ENCODE measurements at places on chromosomes 13 and 19.

DNA sequence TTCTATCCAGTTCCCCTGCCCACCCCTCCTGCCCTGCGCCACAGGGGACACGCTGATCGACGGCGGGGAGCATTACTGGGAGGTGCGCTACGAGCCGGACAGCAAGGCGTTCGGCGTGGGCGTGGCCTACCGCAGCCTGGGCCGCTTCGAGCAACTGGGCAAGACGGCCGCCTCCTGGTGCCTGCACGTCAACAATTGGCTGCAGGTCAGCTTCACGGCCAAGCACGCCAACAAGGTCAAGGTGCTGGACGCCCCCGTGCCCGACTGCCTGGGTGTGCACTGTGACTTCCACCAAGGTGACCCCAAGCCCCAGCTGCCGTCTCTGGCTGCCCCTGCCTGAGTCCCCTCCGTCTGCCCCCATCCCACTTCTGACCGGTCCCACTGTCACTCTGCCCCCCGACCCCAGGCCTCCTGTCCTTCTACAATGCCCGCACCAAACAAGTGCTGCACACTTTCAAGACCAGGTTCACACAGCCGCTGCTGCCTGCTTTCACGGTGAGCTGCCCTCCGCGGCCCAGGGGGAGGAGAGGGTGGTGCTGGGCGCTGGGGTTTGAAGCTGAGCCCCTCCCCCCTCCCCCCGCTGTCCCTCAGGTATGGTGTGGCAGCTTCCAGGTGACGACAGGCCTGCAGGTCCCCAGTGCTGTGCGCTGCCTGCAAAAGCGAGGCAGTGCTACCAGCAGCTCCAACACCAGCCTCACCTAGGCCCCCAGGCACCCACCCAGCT, 15.5 kb downstream of the STAP2 start:
- no peak for DNase-seq

DNA sequence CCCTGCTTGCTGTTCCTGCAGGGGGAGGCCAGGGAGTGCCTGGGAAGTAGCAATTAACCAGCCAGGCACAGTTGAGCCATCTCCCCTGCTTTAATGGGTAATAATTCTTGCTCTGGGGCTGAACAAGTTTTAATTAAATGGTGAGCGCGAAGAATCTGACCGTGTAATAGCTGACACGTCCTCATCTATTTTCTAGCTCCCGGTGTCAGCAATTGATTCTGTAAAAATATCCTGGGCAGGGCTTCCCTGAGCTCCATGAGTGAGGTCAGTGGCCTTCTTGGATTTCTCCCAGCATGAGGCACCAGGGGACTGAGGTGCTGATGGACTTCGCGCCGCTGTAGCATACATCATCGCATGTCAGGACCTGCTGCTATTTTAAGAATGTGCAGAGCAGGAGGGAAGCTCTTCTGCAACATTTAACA, 26.9 kb downstream of the SIPA1L3 start:
- peak; percentile 51 for DNase-seq

DNA sequence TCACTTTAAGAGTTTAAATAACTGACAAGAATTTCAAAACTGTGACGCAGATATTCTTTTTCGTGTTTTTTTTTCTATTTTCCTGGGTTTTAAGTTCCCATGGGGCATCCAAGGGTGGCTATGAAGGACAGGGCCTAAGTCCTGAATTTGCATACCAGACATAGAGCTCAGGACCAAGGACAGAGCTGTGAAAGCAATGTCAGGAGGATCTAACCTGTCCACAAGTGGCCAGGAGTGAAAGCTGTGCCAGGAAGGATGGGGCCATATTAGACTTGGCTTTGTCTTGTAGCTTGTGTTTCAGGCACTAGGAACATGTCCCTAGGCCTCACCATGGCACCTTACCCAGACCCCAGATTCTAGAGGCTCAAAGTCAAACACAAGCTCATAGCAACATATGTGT, 289.4 kb upstream of the MIR17HG start:
- no peak for DNase-seq

DNA sequence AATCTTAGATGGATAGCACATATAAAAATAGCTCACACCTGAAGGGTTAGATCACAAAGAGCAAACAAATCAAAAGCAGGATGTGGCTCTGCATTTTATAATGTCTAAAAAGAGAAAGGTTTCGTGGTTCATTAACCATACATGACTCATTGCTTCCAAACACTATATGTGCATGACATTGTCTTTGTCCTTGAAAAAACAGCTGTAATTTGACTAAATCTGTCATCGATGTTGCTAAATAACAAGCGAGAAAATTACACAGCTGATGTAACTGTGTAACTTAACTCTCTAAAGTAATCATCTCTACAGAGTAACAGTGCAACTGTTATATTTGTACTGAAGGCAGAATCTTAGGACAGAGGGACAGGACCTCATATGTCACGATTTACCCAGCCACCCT, 383.1 kb upstream of the GPC6 start:
- peak; percentile 81 for DNase-seq

DNA sequence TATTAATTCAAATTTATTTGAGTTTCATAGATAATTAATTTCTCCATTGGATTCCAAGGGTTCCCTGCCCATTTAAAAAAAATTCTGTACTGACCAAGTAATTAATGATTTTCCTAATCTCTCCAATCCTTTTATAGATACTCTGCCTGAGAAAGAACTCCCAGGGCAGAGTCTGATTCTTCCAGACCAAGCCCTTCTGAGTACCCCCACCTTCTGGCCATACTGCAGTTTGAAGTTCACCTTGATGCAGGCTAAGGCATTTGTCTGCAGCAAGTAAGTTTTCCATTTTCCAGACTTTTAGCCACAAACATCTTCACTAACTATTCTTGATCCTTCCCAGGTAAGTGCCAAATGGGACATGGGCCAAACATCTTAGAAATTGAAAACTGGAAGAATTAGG, 195.9 kb downstream of the LHFPL6 start:
- no peak for DNase-seq

DNA sequence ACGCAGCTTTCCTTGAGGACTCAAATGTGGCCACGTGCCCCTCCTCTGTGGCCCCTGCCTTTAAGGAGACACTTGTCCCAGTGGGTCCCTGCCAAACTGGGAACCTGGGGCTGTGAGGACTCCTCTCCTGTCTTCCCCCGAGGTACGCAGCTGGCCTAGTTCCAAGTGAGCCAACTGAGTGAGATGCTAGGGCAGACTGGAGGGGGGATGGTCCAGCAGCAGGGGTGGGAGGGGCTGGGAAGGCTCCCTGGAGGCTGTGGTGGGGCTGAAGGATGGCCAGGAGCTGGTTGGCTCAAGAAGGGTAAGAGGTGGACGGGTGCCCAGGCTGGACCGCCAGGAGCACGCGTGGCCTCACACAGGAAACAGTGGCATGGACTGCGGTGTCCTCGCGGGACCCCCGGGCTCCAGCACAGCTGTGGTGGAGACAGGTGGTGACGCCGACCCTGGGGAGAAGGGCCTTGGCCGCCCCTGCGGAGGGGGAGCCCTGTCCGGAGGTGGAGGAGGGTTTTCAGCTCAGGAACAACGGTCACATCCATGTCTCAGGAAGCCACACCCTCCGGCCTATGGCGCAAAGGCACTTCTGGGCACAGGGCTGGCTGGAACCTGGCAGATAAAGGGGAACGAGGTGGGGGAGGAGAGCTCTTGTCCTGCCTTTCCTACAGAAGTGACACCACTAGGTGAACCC, 45.8 kb downstream of the MLLT1 start:
- no peak for DNase-seq

DNA sequence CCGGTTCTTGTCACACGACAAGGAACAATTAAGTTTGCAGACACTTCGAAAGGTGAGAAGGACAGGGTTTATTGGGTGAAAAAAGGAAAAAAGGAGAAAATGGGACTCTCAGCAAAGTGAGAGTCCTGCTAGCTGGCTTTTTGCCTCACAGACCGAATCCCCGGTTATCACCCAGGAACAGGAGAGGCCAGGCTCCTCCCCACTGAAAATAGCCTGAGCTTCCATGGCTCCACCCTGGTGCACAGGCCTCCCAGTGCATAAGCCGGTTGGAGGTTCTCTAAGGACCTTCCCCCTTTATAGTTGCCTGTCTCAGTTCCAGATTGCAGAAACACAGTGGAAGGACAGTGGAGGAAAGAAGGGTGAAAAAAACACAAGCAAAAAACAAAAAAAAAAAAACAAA, 571.7 kb downstream of the KCTD12 start:
- DNase-seq: no peak

- no peak for DNase-seq
Observed at GRCh38 chr19:32392901-32393300, 12.7 kb upstream of the DPY19L3 start.

DNA sequence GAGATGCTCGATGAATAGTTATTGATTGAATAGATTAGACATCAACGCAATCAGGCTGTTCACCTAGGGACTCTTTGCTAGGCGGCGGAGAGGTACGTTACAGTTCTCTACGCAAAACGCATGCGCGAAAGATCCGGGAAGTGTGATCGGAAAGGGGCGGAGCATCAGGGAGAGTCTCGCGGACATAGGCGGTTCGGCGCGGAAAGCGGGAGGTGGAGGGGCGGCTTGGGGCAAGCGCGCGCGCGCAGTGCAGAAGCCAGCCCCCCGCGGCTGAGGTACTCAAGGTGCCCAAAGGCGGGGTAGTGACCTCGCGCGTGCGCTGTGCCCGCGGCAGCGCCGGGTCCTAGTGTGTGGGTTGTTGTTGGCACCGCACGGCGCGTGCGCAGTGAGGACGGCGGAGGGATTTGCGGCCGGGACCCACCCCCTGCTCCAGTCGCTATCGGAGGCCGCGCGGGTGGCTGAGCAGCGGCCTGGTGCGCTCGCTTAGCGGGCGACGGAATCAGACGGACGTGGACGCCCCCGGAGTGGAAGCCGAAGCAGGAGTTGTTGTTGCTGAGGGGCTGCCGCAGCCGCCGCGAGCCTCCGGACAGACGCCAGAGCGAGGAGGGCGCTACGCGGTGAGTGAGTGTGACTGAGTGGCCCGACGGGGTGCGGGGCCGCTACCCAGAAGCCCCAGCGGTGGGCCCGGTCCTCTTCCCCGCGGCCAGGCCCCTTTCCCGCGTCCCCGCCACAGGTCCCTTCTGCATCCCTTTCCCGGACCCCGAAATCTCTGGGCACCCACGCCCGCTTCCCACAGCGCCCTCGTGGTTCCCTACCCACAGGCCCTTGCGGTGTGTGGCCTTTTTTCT, at the start of gene SNRNP70:
TSS of gene SNRNP70 (plus strand) at position 432 of the 848 bp plus-strand sequence. CDS start 964 bp downstream, outside the sequence.
- DNase-seq: peak; percentile 96

- DNase-seq: no peak
Observed at GRCh38 chr13:113937073-113937472, 36.8 kb downstream of the C13orf46 start.

- DNase-seq: no peak
Observed at GRCh38 chr13:25844559-25845434, 207.0 kb downstream of the SHISA2 start.

DNA sequence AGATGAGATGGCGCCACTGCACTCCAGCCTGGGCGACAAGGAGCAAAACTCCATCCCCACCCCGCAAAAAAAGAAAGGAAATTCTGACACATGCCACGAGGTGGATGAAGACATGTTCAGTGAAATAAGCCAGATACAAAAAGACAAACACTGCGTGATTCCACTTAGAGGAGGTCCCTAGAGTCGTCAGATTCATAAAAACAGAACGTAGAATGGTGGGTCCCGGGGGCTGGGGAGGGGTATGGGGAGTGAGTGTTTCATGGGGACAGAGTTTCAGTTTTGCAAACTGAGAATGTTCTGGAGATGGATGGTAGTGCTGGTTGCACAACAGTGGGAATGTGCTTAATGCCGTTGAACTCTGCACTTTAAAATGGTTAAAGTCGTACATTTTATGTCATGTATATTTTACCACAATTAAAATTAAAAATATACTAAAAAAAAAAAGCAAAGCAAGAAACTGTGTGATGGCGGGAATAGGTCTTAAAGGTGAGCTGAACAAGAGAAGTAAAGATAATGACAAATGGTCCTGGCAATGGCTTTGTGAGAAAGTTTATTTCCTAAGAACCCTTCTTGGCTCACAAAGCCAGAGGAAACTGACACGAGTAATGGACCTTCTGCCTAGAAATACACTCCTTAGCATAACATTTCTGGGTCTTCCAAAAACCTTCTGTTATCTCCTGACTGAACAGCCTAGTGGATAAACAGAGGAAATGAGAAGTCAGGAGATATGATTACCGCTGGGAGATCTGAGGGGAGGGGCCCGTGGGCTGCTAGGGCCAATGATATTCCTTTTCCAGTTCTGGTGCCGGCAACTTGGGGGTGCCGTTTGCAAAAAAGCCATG, 4.2 kb upstream of the SPC24 start:
- no peak for DNase-seq

- no peak for DNase-seq
Observed at GRCh38 chr13:31468114-31468902, 268.5 kb downstream of the B3GLCT start.

Measured in RCC 7860 (cell line).